Activated T-helper 2 cell treated with anti-CD3 and anti-CD28 coated beads, Interferon-gamma antibody, Interleukin-2, Interleukin-4, amounts not matched to agents 10 μg/mL and 5 μg/mL and 100 μg/mL, durations not matched to agents 14 hours and 24 hours and 36 hours (primary cell): ENCODE measurements at places on chromosomes 13 and 19. TPM values are rescaled to one million over a fixed set of nuclear protein-coding genes. Genes with fewer than 3 reads are reported as not detected.

Gene ATP4A
- not detected in 2 replicates for total RNA-seq

Gene IZUMO2
- not detected in 2 replicates for total RNA-seq

Gene SHISA7
- not detected in 2 replicates for total RNA-seq

Gene CABP5
- total RNA-seq, result not detected in 2 replicates

DNA sequence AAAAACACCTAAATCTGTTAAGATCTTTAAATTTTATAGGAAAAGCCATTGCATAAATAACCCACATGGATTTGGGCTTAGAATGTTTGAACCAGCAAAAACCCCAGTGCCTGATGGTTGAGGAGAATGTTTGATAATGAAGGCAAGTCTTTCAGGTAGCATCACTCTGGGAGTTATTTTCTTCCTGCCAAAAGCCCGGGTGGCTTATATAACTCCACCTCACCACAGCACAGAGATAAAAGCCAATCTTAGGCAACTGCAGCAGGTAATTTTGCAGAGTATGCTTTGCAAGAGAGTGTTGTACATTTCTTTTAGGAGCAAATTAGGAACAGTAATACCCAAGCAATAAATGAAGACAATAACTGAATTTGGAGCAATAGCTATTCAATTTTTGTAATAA lies 7.8 kb upstream of the WASF3 start:
- DNase-seq, result no peak

DNA sequence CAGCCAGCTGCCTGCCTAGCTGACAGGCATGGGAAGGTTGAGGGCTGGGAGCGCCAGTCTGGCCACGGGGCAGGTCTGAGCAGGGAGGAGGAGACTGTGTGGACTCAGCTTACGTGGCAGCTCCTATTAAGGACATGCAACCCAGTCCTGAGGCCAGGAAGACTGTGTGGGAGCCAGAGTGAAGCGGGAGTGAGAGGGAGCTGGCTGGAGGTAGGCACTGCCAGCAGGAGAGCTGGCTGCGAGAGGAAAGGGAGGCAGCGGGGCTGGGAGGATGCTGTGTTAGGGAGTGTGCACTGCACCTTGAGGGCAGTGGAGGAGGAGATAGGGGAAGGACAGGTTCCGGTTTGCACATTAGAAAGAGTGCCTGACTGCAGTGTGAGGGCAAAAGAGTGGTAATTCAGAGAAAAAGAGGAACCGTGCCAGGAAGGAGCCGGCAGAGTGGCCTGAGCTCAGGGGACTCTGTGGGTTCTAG lies 99.2 kb downstream of the SLC7A1 start:
- DNase-seq, result no peak

- DNase-seq, result no peak
Measured at GRCh38 chr13:110015253-110015652, 228.9 kb upstream of the IRS2 start.

GRCh38 chr19:4295972-4296771 lies 6.0 kb downstream of the TMIGD2 start:
- no peak for DNase-seq

GRCh38 chr19:38917516-38917915 lies 5.5 kb upstream of the CCER2 start:
- DNase-seq, result no peak

- DNase-seq, result no peak
Measured at GRCh38 chr19:17296273-17296672, 7.0 kb downstream of the ABHD8 start.

DNA sequence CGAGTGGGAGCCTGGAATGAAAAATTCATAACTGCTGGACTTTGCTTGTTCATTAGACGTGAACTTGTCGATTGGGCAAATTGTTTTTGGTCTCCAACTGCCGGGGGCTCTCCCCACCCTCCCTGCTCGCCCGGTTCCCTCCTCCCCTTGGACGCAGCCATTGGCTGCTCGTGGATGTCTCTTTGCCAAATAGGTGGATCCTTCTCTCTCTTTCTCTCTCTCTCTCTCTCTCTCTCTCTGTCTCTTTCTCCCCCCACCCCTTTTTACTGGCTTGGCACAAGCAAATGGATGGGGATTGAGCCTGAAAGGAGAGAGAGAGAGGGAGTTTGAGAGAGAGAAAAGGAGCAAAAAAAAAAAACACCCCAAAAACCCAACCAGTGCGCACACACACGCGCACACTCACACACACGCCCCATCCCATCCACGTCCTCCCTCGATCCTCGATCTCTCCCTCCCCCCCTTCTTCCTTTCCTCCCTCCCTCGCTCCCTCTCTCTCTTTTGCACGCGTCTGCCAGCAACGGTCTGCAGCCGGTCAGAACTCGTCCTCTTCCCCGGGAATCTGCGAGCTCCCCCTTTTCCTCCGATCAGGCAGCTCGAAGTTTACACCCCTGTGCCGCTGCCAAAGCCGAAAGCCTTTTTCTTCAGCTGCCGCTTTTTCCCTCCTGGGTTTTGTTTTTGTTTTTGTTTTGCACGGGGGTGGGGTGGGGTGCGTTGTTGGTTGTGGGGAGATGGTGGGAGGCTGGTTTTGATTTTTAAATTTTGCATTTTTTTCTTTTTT lies 27.8 kb downstream of the NFIX start:
- no peak for DNase-seq

- peak; percentile 36 for DNase-seq
Measured at GRCh38 chr19:1102407-1103131, 1.2 kb upstream of the GPX4 start.

- no peak for DNase-seq
Measured at GRCh38 chr19:12521996-12522395, 29.3 kb downstream of the ZNF564 start.

- DNase-seq, result no peak
Measured at GRCh38 chr19:30552593-30552992, 180.4 kb downstream of the ZNF536 start.

- no peak for DNase-seq
Measured at GRCh38 chr13:50421473-50422130, 406.4 kb downstream of the KCNRG start.
